NCI-H187 (cell line): ENCODE measurements at places on chromosomes 16 and 17.

- no peak for DNase-seq
These were observed 5.6 kb downstream of the GP2 start for GRCh38 chr16:20321671-20322070.

- DNase-seq = no peak
These were observed 9.4 kb downstream of the C16orf89 start for GRCh38 chr16:5056352-5056751.

- DNase-seq = no peak
These were observed 10.6 kb downstream of the MYH3 start for GRCh38 chr17:10646392-10646990.

- no peak for DNase-seq
These were observed 109.5 kb downstream of the ASIC2 start for GRCh38 chr17:33183487-33184026.

DNA sequence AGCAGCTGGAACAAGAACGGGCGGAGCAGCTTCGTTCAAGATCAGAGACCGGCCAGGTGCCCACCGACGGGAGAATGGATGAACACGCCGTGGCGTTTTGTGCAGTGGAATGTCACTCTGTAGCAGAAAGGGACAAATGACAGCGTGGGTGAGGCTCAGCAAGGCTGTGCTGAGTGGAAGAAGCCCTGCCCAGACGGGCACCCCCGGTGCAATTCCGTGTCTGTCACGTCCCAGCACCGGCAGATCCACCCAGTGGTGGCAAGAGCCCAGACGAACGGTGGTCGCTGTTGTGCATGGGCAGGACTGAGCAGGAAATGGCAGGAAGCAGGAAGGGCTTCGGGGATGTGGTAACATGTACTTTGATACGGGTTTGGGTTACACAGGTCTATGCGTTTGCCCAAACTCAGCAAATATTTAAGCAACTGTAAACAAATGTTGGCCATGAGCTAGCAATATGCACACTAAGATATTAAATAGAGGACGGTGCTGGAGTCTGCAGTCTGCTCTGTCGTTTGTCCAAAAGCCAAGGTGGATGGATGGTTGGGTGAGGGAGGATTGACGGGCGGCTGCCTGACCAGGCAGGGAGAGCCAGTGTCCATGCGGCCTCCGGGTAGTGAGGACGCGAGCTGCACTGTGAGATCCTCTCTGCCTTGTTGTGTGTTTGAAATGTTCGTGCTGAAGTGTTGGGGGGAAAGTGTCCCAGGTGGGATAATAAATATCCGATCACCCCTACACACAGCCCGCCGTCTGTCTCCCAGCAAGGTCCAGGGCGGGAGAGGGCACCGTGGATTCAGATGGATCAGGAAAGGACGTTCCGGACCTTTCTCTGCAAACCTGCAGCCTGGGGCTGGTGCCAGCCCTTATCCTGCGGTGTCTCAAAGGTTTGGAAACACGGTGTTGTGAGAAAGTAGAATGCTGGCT lies 48.4 kb downstream of the COX4I1 start:
- DNase-seq = no peak

- DNase-seq = peak; percentile 30
These were observed at the start of gene METRNL for GRCh38 chr17:83079352-83079747. TSS of gene METRNL (plus strand) at chr17:83079609. CDS start at chr17:83079816, 207 bp downstream.

DNA sequence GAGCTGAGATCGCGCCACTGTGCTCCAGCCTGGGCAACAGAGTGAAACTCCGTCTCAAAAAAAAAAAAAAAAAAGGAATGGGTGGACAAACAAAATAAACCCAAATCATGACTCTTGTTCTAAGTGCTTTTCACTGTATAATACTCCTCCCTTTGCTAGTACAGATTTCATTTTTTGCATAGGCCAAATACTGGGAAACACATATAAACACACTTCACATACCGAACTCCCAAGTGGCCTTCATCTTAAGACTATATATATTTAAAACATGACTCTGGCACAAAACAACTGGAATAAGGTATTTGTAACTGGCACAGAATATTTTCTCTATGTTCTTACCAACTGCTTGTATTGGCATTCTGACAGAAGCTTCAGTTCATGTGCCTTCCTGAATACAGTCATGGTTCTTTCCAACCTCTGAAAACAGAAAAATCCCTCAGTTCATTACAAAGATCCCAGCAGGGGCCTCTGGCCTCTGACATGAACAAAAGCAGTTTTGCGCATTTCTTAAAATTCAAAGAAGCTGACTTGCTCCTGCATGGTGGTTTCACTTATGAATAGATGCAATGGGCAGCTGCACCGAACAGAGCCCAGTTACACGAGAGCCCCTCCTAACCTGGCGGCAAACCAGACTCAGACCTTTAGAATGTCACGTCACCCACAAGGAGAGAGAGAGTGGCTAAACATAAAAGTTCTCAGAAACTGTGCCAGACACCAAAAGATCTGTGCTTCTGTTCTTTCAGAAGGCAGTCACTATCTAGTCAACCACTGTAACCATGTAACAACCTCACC lies 19.1 kb upstream of the COPRS start:
- DNase-seq = no peak

GRCh38 chr17:9519583-9520272 lies 55.9 kb downstream of the STX8 start:
- DNase-seq = no peak

DNA sequence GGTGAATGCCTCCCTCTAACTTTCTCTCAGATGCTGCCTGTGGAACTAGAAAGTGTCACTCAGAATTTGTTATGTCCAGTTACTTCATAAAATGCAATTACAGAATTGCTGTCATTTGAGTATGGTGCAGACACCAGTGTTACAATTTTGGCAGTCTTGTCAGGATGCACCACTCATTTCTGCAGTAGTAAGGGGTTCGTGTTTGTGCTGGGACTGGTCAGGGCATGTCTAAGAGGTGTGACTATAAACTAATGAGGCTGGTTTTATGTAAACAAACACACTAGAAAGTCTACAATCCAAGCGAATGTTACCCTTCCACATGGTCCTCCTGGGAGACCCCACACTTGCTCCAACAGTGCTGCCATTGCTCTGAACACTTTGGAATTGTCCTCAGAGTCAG lies 206.2 kb downstream of the ANKFN1 start:
- no peak for DNase-seq

- DNase-seq = no peak
These were observed 122.3 kb upstream of the CIBAR2 start for GRCh38 chr16:85234310-85235204.

GRCh38 chr17:33908363-33909064 lies 346.6 kb upstream of the CCL2 start:
- DNase-seq = no peak

DNA sequence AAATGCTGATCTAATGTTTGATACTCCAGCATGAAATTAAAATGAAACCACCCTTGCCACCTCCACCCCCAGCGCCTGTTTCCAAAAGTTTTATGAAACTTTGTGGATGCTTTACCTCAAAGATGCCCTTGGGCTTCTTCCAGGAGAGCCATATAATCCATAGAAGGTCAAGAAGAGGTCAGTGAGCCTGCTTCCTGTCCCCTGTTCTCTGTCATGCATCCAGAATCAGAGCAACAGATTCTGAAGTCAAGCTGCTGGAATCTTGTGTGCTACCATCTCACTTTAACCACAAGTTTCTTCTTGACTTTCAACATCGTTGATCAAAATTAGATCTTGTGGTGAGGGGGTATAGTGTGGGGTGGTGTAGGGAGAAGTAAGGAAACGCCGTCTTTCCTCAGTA lies 8.6 kb downstream of the GOSR2 start:
- DNase-seq = no peak

- no peak for DNase-seq
These were observed 6.2 kb downstream of the CCR7 start for GRCh38 chr17:40558890-40559563.

- no peak for DNase-seq
These were observed at the start of gene TNFSF12 for GRCh38 chr17:7548585-7549400. TSS of gene TNFSF12 (plus strand) at chr17:7549058. CDS start at chr17:7549154, 96 bp downstream.

GRCh38 chr16:65534121-65534528 lies 412.3 kb upstream of the CDH11 start:
- DNase-seq = no peak

GRCh38 chr16:51072591-51072990 lies 78.5 kb downstream of the SALL1 start:
- DNase-seq = no peak

DNA sequence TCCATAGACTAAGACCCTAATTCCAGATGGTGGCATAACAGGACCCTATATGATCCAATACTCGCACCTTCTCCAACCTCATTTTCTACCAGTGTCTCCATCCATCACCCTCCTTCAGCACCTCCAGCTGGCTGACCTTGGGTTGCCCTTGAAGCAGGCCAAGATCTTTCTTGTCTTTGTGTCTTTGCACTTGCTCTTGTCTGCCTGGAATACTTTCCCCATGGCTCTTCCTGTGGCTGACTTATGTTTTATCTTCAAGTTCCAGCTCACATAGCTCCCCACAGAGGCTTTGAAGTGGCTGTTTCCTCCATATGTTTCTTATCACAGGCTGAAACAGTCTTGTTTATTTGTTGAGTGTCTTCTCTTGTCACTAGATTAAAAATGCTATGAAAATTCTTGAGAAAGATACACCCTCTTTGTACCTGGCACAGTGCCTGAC lies 29.6 kb upstream of the MMD start:
- no peak for DNase-seq

GRCh38 chr17:31811101-31811500 lies 47.9 kb downstream of the COPRS start:
- no peak for DNase-seq

GRCh38 chr16:27690608-27691007 lies 140.7 kb downstream of the KATNIP start:
- no peak for DNase-seq

- no peak for DNase-seq
These were observed 114.4 kb downstream of the CDH13 start for GRCh38 chr16:82741073-82741615.

DNA sequence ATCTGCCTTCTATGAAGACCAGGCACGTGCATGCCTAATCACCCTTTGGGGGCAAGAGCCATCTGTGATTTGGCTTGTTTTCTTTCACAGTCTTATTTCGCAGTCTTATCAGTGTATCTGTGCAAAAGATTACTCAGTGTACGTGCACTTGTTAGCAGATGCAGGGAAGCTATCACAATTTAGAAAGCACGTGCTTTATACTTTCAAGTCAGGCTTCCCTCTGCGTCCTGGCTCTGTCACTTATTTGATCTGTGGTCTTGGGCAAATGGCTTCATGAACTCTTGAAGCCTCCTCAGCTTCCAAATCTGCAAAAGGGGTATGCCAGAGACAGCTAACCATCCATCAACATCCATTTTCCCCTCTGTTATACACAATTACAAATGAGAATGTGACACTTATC lies 246.4 kb downstream of the XYLT1 start:
- DNase-seq = no peak

- no peak for DNase-seq
These were observed 117.5 kb downstream of the ASIC2 start for GRCh38 chr17:33175562-33175961.

DNA sequence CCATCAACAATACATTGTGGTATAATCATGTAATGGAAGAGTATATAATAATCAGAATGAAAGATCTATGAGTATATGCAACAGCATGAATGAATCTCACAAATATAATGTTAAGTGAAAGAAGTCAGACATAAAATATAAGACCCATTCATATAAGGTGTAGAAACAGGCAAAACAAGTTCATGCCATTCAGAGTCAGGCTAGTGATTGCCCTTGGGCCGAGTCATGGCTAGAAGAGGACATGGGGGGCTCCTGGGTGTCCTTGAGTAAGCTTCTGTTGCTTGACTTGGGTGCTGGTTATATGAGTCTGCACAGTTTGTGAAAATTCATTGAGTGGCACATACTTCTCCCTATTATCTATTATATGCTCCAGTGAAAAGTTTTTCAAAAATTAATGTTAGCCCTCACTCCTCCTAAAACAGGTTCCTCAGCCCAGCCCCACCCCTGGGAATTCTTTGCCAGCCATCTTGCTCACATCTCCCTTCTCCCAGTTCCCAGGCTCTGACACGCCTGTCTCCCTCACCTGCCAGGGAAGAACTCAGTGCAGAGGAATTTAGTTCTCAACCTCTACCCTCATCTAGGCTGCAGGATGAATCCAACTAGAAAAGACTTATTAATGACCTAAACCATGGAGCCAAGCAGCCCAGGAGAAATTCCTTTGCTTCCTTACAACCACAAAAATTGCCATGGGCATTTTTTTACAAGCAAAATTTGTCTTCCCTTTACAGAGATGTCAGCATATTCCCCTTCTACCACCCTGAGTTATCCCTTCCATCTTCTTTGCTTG lies 52.4 kb upstream of the NFAT5 start:
- DNase-seq = no peak

- DNase-seq = no peak
These were observed 478.4 kb downstream of the TOX3 start for GRCh38 chr16:52068447-52069074.

DNA sequence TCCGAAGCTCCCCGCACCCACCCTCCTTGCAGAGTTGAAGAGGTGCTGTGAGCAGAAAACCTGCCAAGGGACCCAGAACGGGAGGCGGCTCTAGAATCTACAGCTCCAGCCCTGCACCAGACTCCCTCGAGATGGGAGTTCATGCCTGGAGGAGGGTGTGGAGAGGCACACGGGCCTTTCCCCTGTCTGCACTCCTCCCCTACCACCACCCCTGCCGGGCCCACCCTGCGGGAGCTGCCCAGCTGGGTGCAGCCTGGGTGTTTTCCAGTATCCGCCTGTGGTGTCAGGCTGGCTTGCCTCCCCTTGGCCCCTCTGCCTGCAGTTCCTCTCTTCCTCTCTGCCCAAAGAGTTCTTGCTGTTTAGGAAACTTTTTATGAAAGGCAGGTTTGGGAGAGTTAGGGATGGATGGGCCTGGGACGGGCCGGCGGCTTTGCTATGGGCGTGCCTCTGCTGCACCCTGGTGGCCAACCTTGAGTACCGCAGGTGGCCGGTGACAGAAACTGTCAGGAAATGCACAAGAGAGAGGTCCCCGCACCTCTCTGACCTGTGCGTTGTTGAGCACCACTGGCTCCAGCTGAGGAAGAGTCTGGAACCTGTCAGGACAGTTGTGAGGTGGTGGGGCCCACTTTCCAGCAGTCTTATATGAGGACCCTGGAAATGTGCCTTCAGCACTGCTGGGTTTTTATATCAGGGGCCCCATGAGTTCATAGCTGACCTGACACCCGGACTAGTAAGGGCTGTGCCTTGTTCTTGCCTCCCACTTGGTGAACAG lies 354.1 kb downstream of the SEC14L1 start:
- DNase-seq = no peak

- no peak for DNase-seq
These were observed 206.8 kb downstream of the PRKCA start for GRCh38 chr17:66508896-66509844.

- DNase-seq = no peak
These were observed 1030.3 kb upstream of the CDH8 start for GRCh38 chr16:63066552-63066951.

DNA sequence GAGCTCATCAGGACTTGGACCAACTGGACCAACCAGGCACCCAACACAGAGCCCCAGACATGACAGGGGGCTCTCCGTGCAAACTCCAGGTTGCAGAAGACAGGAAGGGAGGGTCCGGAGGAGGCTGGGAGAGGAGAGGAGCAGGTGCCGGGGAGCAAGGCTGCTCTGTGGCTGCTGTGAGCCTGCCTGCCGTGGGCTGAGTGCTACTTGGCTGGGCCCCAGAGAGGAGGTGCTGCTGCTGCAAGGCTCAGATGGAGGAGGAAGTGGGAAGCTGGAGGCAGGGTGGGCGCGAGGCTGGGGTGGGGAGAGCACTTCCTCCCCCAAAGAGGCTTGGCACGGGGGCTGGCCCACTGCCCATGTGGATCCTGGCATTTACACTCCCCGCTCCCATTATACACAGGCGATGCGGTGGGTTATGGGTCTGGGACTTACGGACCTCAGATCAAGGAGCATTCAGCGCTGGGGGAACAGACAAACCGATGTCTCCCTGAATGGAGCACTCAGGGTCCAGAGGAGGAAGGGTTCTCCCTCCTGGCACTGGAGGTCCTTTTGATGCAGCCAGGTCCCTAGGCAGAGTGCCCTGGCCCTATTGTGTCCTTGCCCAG lies 15.9 kb downstream of the EPOP start:
- DNase-seq = no peak
